H1 (cell line): ENCODE measurements at places on chromosomes 2 and 18. TPM values are rescaled to one million over a fixed set of nuclear protein-coding genes. Genes with fewer than 3 reads are reported as not detected.

DNA sequence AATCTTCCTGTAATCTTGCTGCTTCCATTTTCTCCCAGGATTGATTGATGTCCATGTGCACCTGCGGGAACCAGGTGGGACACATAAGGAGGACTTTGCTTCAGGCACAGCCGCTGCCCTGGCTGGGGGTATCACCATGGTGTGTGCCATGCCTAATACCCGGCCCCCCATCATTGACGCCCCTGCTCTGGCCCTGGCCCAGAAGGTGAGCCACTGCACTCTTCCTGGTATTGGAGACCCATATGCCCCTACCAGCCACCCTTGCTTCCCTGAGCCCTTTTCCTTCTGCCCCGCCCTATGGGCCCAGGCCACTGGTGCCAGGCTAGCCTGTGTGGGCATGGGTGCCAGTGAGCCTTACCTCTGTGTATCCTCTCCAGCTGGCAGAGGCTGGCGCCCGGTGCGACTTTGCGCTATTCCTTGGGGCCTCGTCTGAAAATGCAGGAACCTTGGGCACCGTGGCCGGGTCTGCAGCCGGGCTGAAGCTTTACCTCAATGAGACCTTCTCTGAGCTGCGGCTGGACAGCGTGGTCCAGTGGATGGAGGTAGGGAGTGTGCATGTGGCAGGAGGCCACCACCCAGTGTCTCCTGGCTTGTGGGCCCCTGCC, 20.3 kb downstream of the CAD start:
- DNase-seq: no peak

DNA sequence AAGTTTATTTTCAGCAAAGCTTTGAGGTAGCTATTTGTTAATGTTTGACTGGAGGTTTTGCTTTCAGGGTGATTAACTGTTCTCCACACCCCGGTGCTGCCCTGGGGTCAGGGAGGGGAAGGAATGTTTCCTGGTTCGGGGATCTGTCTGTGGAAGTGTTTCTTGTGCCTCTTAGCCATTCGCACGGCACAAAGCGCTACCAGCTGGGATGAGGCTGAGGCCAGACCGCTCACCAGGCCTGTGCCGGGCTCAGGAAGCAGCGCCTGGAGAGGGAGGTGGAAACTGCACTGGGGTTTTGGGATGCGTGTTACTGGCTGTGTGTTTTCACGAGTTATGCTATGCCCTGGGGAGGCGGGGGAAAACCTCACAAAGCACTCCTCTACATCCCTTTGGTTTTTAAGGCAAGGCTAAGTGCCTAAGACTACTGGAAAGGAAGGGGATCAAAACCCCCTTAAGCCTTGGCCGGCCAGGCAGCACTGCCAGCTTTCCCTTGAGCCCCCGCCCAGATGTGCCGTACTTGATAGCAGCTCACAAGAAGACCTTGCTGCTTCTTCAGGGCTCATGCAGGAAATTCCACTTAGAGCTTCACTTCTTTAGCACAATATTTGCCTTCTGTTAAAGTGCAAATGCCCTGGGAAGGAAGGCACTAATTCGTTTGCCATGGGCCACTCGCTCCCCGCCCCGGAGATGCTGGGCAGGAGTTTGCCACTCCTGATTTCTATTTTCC, 65.7 kb upstream of the CNGA3 start:
- DNase-seq: no peak

DNA sequence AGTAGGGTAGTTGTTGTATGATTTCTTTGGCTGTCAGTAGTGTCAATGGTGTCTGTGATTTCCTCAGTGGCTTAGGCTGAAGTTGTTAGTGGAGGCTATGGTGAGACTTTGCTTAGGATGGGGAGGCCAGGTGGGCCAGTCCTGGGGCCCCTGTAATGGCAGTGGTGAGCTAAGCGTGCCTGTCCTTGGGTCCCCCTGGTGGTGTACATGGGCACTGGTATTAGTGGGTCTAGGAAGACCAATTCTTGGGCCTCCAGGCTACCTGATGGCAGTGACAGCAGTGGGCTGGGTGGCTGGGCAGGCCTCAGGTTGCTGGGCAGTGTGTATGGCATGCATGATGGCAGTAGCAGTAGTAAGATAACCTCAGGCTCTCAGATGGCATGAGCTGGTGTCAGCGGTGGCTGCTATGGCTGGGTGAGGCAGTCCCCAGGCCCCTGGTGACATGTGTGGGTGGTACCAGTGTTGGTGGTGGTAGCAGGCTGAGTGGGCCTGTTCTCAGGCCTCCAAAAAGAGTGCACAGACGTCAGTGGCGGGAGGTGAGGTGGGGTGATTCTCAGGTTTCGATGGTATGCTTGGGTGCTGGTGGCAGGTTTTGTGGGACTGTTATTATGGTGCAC, 103.2 kb downstream of the KLHL14 start:
- DNase-seq: no peak

GRCh38 chr2:63029058-63029457, 21.6 kb upstream of the OTX1 start:
- no peak for DNase-seq

DNA sequence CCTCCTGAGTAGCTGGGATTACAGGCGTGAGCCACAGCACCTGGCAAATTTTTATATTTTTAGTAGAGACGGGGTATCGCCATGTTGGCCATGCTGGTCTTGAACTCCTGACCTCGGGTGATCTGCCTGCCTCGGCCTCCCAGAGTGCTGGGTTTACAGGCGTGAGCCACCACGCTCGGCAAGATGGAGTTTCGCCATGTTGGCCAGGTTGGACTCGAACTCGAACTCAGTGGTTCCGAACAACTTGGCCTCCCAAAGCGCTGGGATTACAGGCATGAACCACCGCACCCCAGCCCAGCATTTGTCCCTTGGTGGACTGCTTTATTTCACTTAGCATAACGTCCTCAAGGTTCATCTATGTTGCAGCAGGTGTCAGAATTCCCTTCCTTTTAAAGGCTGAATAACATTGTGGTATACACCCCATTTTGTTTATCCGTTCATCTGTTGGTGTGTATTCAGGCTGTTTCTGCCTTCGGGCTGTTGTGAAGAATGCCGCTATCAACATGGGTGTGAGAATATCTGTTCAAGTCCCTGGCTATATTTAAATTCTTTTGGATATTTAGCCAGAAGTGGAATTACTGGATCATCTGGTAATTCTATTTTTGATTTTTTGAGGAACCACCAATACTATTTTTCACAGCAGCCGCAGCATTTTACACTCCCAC, 1.2 kb upstream of the CENPA start:
- no peak for DNase-seq

DNA sequence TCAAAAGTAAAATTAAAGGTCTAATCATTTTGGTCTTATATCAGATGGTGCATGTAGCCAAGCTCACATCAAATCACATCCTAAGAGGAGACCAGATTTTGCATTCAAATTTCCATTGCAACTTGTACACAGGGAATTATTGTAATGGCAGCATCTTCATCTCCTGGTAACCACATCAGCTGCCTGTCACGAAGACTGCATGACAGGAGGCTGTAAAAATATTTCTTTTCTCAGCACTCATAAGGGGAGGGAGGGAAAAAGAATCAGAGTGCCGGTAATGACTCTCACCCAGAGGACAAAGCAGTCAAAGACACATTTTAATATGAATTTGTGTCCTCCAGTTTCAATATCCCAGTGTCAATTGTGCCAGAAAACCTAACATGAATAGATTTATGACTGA, 216.7 kb downstream of the TMEM163 start:
- no peak for DNase-seq

GRCh38 chr2:205370726-205371125, 311.6 kb upstream of the NRP2 start:
- no peak for DNase-seq

DNA sequence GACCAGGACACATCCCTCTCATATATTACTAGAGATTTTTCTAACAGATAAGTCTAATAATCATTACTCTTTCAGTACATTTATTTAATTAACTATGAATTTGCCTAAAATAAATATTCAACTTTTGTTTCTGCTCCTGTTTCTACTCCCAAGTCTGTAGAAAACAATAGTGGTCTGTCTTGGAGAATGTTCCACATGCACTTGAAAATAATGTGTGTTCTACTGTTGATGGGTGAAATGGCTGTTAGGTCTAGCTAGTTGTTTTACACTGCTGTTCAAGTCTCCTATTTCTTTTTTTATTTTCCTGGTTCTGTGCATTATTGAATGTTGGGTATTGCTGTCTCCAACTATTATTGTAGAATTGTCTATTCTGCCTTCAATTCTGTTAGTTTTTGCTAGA, 47.2 kb downstream of the SPOPL start:
- DNase-seq: no peak

The VSNL1 gene
- 108 and 113 TPM in 2 replicates for total RNA-seq

The FAM124B gene
- 2.0 and 2.6 TPM in 2 replicates for total RNA-seq

The SNRPD1 gene
- total RNA-seq: 180 and 184 TPM in 2 replicates

The ZNF892 gene
- total RNA-seq: 10.7 and 10.8 TPM in 2 replicates
